Activated B cell treated with CpG ODN at 0.5 μM for 24 hours (primary cell): ENCODE measurements at places on chromosomes 5 and 9.
A peak's percentile ranks its signal among the peaks of the same experiment; 100 is the strongest.

- DNase-seq = no peak
These were observed 49.6 kb upstream of the EIF4EBP3 start for GRCh38 chr5:140497897-140498296.

DNA sequence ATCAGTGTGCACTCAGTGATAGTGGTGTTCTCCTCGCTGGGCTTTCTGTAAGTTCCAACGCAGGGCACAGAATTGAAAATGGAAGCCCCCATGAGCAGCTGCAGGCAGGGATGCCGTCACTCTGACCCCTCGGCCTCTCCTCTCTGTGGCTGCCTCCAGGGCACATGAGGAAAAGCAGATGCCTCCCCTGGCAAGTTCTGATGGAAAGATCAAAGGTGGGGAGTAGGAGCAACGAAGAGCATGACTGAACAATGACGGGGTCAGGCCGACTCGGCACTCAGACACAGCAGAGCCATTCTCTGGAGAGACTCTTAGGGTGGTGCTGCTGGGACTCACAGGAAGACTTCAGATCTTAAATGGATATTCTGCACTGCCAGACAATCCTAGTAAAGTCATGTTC is 65.6 kb upstream of the CKMT2 start:
- no peak for DNase-seq

- no peak for DNase-seq
These were observed 10.4 kb downstream of the UIMC1 start for GRCh38 chr5:176995896-176996767.

GRCh38 chr5:61332851-61333320 is 828 bp downstream of the ZSWIM6 start:
- peak; percentile 44 for DNase-seq

DNA sequence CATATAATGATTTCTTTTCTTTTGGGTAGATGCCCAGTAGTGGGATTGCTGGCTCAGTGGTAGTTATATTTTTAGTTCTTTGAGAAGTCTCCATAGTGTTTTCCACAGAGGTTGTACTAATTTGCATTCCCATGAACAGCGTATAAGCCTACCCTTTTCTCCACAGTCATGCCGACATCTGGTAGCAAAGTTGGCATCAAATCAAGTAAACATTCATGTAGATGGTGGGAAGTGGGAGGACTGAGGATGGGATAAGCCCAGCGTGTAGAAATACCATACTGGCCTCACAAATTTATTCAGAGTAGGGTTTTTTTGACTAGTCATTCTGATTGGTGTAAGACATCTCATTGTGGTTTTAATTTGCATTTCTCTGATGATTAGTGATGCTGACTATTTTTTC is 115.4 kb downstream of the EGFLAM start:
- no peak for DNase-seq

DNA sequence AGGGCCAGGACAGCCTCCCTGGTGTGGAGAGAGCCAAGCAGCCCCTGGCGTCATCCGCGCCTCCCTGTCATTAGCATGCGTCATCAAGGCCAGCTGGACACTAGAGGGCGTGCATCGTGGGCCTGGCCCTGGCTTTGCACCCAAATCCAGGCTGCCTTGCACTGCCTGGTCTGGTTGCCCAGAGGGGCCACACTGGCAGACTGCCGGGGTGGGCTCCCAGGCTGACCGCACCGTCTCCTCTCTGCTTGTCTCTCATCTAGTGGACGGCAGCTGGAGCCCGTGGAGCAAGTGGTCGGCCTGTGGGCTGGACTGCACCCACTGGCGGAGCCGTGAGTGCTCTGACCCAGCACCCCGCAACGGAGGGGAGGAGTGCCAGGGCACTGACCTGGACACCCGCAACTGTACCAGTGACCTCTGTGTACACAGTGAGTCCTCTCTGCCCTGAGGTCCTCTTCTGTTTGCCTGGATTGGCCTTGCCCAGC is 29.0 kb downstream of the HK3 start:
- DNase-seq = no peak

- no peak for DNase-seq
These were observed 72.1 kb downstream of the C7 start for GRCh38 chr5:40981420-40981819.

DNA sequence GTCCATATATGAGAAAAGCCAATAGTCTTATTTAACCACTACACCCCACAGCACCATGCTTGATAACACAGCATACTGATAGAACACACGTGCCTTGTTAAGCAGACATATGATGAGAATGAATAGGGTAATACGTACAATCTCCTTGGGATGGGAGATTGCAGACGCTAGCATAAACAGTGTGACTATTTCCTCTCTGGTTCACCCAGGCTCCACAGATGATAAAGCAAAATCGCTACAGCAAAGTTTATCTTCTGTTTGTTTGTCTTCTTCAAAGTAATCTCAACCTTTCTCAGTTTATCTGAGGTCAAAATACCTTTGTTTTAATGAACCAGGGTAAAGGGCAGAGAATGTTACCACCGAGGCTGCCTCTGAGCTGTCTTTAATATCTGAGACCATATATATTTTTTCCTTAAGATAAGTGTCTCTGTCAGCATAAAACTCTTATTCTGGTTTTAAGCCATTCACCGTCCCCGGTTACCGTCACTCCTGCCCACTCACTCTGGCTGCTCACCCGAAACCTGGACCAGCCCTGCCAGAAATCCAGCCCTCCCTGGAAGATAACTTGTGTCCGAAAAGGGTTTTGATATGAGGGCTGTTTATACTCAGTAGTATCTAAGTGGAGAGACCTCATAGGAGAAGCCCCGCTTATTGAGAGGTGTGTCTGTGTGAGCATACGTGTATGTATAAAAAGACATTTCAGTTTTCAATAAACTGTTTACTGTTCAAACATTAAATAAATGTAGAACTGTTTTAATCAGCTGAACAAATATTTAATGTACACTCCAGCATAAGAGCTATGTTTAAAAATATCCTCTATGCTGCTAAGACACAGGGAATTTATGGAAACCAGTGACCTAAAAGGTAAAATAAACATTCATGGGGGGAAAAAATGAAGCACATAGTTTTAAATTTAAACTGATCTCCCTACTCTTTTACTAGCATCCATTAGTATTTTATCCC is 465.4 kb downstream of the RASEF start:
- no peak for DNase-seq

- no peak for DNase-seq
These were observed 28.7 kb downstream of the IPPK start for GRCh38 chr9:92641092-92641809.

DNA sequence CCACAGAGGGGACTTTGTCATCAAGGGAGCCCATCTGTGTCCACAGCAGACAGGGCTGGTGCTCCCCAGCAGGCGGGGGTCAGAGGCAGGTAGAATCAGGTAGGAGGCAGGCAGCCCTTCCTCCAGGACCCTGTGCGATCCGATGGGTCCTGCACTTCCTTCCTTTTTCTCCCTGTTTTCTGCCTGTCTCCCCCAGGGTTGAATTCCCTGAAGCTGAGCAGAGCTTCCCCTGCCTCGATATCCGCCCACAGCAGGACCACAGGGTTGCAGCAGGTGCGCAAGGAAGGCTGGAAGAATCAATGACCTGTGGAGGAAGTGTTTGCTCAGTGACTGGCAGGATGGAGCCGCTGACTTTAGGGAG is 69.2 kb downstream of the MRPL36 start:
- no peak for DNase-seq

DNA sequence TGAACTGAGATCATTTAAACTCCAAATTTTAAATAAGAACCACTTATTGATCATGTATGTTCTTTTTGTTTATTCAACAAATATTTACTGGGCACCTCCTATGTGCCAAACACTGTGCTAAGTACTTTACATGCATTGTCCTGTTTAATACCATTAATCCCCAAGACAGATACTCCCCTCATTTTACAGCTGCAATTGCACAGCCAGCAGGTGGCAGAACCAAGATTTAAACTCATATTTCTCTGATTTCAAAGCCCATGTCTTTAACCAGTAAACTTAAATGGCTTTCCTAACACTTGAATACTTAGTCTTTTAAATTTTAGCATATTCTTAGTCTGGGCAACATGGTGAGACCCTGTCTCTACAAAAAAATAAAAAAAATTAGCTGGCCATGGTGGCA is 43.4 kb upstream of the KIAA1958 start:
- DNase-seq = no peak

GRCh38 chr9:38186404-38187115 is 117.5 kb upstream of the SHB start:
- DNase-seq = no peak

DNA sequence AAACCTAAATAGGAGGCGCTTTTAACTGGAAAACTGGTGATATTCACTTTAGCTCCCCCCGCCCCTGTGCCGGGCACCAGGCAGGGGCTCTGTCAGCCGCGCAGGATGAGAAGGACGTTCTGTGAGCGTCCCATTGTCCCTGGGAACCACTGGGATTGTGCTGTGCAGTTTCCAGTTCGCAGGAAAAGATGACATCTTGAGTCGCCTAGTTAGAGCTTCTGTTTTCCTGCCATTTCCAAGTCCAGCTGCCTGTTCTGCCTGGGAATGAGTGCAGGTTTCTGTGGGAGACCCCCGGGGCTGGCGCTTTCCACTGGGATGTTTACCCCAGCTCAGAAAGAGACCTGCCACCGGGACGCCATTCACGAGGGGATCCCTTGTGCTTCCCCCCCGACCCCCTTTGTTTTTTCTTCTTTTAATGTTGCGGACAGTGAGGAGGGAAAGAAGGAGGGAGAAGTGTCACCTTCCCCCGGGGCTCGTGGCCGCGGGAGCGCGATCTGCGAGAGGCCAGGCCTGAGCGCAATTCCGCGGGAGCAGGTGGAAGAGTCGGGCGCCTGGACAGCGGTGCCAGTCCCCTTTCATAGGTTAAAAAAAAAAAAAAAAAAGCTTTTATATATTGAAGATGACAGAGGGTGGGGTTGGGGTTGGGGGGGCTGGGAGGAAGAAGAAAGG is 121.5 kb downstream of the RMI1 start:
- DNase-seq = no peak

DNA sequence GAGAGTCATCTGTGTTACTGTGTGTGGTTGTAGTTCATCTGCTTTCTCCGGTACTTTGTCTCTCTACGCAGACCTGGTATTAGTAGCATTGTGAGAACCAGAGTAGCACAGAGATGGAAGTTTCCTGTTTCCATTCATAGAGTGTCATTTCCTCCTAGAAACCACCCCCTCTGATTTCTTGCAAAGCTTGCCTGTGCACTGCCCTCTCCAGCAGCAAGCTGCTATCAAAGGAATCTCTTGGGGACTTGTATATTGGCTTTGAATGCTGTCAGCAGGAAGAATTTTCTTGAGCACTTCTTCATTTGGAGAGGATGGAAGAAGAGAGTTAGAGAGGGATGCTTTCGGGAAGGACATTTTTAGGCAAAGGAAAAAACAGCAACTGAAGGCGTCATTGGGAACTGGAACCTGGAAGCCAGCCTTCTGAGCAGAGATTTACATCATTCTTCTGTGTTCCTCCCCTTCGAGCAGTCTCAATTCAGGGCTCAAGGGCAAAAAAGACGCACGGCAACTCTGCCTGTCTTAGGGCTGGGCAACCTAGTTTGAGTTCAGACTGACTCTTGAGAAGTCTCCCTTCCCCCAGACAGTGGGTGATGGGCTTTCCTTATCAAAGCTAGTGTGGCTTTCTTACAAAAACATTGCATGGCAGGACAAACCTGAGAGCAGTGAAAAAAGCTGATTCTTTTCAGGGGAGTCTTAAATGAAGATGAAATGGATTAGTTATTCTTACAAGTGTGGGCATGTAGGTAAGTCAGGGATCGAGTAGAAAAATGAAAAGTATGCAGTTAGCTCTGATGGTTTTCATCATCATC is 226.3 kb downstream of the AOPEP start:
- DNase-seq = no peak

- no peak for DNase-seq
These were observed 262.4 kb upstream of the KIF2A start for GRCh38 chr5:62043289-62044280.

DNA sequence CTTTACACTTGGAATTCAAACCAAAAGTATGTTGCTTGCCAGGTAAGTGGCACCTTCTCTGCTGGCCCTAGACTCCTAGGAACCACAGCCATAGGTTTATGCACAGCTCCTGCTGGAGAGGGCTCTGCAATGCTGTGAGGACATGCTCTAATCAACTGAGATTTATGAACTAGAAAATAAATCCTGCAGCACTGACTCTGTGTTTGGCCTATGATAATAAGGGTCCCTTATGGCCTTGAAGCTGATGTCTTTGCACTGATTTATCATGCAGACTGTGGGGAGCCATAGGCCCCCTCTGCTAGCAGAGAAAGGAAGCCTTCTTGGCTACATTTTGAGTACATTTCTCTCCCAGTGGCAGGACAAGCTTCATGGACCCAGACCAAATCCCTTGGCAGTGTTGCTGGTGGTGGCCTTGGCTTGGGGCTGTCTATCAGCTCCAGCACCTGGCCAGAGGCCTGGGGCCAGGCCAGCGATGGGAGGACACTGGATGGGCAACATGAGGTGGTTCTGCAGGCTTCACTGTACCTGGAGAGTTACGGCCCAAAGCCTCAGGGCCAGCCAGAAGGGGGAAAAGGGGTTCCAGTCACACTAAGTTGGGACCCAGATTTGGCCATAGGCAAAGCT is 178.0 kb downstream of the SEMA6A start:
- no peak for DNase-seq

DNA sequence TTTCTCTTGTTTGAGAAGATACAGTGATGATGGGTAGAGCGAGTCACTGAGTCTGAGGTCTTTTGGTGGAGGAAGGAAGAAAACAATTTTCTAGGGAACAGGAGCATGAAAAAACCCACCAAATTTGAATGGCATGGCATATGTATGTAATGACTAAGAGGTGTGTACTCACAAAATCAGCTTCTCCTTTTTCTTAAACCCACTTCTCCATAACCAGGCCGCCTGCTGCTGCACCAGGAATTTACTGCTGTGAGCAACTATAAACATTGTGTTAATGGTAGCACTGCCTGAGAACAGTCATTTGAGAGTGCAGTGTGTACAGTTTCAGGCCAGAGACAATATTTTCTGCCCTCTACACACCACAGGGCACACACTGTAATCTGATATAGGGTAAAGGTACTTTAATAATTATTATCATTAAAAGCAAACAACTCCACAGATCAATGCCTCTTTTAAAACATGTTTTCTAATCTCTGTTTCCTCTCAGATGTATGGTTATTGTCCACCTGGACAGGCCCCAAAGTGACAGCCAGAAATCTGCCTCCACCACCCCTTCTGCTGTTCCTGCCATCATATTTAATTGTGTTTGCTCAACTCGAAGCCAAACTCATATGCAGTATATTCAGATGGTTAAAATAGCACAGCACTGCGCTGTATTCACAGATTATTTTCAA is 241.6 kb downstream of the KIAA0825 start:
- no peak for DNase-seq

- no peak for DNase-seq
These were observed 68.9 kb downstream of the MACROH2A1 start for GRCh38 chr5:135329913-135330797.

DNA sequence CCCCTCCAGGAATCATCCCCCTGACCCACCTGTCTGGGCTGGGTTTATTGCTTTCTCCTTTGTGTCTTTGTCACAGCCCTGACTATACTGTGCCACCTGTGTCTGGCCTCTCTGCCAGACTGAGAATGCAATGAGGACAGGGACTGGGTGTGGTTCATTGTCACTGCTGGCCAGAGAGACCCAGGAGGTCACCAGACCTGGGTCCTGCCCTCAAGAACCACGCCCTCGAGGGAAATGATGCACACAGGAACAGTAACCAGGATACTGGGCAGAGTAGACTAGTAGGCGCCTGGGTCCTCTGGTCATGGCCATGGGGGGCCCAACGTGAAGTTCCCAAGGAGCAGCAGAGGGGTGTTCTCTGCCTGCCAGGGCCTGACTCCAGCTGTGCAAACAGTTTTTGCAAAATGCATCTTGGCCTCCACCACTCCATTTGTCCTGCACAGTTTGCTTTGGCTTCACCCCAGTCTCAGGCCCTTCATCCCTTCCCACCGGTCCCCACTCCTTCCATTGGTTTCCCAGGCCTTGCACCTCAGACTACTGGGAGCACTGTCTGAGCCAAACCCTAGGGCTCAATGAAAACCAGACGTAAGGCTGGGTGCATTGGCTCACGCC is 17.8 kb downstream of the RGS3 start:
- DNase-seq = no peak
